Left lung (tissue), 14 donors: ENCODE measurements at places on chromosomes 6 and 20.

GRCh38 chr20:5608104-5608441 lies 142.1 kb upstream of the SHLD1 start:
- no peak for DNase-seq
- H3K36me3 ChIP-seq, result no peaks in the 10 kb centered on the region
- H3K4me1 ChIP-seq, result peaks cover 72% of the 10 kb centered on the region

DNA sequence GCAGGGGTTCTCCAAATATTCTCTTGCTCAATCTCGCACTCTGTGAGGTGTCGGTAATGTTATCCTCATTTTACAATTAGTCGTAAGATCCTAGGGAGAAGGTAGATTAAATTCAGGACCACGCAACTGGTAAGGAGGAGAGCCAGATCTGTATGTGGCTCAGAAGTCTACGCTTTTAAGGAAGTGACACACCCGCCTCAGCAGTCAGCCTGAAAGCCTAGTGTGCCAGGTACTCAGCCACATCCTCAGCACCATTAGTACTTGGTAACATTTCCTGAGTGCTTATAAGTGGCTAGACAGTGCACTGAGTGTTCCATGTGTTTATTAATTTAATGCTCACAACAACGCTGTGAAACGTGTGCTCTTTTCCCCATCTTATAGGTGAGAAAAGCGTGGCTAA lies 63.7 kb downstream of the DHX35 start:
- H3K36me3 ChIP-seq, result peaks cover 70% of the 10 kb centered on the region
- no peak overlapping the region for H3K27ac ChIP-seq
- H3K27me3 ChIP-seq, result no peaks in the 10 kb centered on the region
- no peak for DNase-seq

- H3K27ac ChIP-seq, result no peak overlapping the region
- no peaks in the 10 kb centered on the region for H3K36me3 ChIP-seq
- H3K27me3 ChIP-seq, result no peaks in the 10 kb centered on the region
- no peak overlapping the region for H3K4me3 ChIP-seq
Observed at GRCh38 chr6:16789329-16790038, 28.2 kb upstream of the ATXN1 start.

GRCh38 chr6:151733680-151734320 lies 73.7 kb upstream of the ESR1 start:
- H3K27me3 ChIP-seq, result no peaks in the 10 kb centered on the region
- no peaks in the 10 kb centered on the region for H3K4me1 ChIP-seq
- DNase-seq, result no peak
- no peak overlapping the region for H3K4me3 ChIP-seq
- H3K27ac ChIP-seq, result no peak overlapping the region
- H3K36me3 ChIP-seq, result no peaks in the 10 kb centered on the region

DNA sequence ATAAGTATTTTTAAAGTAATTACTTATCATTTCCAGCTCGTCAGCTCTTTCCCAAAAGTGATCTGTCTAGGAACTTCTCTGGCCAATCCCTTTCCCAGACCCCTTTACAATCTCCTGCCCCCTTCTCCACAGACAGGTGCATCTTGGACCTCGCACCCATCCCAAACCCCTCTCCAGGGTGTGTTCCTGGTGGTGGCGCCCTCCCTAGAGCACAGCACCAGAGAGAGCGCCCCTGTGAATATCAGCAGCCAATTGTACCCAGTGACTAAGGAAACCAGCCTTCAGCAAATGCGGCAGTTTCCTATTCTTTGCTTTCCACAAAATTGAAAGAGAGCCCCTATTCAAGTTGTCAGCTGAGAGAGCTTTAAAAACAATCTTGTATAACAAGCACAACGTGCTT lies 157.7 kb downstream of the RNASET2 start:
- no peak overlapping the region for H3K4me3 ChIP-seq
- H3K36me3 ChIP-seq, result no peaks in the 10 kb centered on the region
- no peak for DNase-seq
- no peaks in the 10 kb centered on the region for H3K4me1 ChIP-seq
- H3K27me3 ChIP-seq, result no peaks in the 10 kb centered on the region

GRCh38 chr20:43265449-43265848 lies 75.7 kb upstream of the PTPRT start:
- H3K4me3 ChIP-seq, result no peak overlapping the region
- no peak for DNase-seq
- H3K4me1 ChIP-seq, result no peaks in the 10 kb centered on the region
- no peaks in the 10 kb centered on the region for H3K36me3 ChIP-seq

DNA sequence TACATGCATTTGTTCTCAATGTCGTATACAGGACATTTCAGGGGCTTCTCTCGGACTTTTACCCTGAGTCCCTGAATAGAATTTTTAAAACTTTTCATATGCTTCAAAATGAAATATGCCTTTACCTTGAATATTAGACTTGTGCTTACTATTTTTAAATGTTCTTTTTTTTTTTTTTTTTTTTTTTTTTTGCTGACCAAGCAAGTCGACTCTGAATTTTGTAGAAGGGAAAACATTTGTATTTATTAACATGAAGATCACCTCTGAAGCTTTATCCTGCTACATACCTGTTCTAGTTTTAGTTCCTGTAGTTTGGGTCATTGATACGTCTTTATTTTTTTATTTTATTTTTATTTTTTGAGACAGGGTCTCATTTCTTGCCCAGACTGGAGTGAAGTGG lies 39.7 kb upstream of the SAYSD1 start:
- H3K4me1 ChIP-seq, result no peaks in the 10 kb centered on the region
- no peak overlapping the region for H3K27ac ChIP-seq
- H3K36me3 ChIP-seq, result no peaks in the 10 kb centered on the region
- no peak for DNase-seq

DNA sequence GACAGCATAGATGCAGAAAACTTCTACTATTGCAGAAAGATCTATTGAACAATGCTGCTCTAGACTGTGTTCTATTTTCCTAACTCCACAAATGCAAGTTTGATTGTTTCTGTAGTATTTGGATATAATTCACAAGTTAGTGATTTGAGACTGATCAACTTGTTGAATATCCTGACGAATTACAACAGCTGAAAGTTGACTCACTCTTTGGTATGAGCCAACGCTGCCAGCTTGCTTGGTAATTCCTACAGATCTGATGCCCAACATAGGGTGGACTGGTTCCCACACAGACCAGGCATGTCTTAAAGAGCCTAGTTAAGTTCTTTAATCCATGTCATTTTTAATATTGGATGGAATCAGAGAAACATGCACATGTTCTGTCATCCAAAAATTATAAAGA lies 231.0 kb upstream of the RAB32 start:
- H3K4me1 ChIP-seq, result no peaks in the 10 kb centered on the region
- no peaks in the 10 kb centered on the region for H3K27me3 ChIP-seq
- no peak for DNase-seq
- no peak overlapping the region for H3K27ac ChIP-seq
- H3K4me3 ChIP-seq, result no peak overlapping the region
- H3K36me3 ChIP-seq, result no peaks in the 10 kb centered on the region

- no peaks in the 10 kb centered on the region for H3K36me3 ChIP-seq
- no peak overlapping the region for H3K27ac ChIP-seq
Observed at GRCh38 chr6:54787825-54788224, 58.7 kb upstream of the FAM83B start.

DNA sequence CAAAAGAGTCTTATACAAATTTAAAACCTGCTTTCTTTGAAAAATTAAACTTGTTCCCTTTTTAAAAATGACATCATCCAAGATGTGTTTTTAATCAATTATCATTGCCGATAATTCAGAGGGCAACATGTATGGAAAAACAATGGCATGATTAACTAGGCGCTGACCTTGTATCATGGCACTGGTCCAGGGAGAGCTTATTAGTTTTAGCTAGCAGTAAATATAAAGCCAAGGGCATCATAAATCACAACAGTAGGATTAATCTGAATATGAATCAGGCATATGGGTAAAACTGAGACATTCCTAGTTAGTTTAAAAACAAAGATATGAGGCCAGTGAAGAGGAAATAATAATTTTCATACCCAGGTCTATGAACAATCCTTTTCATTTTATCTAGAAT lies 374.0 kb downstream of the HDGFL1 start:
- no peaks in the 10 kb centered on the region for H3K4me1 ChIP-seq
- H3K4me3 ChIP-seq, result no peak overlapping the region
- H3K36me3 ChIP-seq, result no peaks in the 10 kb centered on the region
- no peak overlapping the region for H3K27ac ChIP-seq
- H3K27me3 ChIP-seq, result no peaks in the 10 kb centered on the region

- H3K36me3 ChIP-seq, result no peaks in the 10 kb centered on the region
- H3K27ac ChIP-seq, result no peak overlapping the region
- no peak for DNase-seq
Observed at GRCh38 chr6:165983112-165984072, 184.3 kb downstream of the TBXT start.

- H3K27me3 ChIP-seq, result no peaks in the 10 kb centered on the region
- H3K4me3 ChIP-seq, result no peak overlapping the region
- DNase-seq, result no peak
- no peaks in the 10 kb centered on the region for H3K4me1 ChIP-seq
Observed at GRCh38 chr6:76892542-76892941, 570.7 kb downstream of the HTR1B start.

GRCh38 chr6:11428371-11428770 lies 109.2 kb upstream of the TMEM170B start:
- DNase-seq, result no peak
- no peak overlapping the region for H3K4me3 ChIP-seq
- H3K4me1 ChIP-seq, result peaks cover 36% of the 10 kb centered on the region
- no peaks in the 10 kb centered on the region for H3K36me3 ChIP-seq

GRCh38 chr20:36466089-36466488 lies 75.2 kb upstream of the MYL9 start:
- H3K4me3 ChIP-seq, result no peak overlapping the region
- no peaks in the 10 kb centered on the region for H3K36me3 ChIP-seq
- DNase-seq, result no peak
- H3K27me3 ChIP-seq, result no peaks in the 10 kb centered on the region

GRCh38 chr6:78599526-78599925 lies 267.8 kb upstream of the IRAK1BP1 start:
- no peak for DNase-seq
- no peak overlapping the region for H3K4me3 ChIP-seq
- no peaks in the 10 kb centered on the region for H3K4me1 ChIP-seq
- no peaks in the 10 kb centered on the region for H3K36me3 ChIP-seq
- H3K27ac ChIP-seq, result no peak overlapping the region

DNA sequence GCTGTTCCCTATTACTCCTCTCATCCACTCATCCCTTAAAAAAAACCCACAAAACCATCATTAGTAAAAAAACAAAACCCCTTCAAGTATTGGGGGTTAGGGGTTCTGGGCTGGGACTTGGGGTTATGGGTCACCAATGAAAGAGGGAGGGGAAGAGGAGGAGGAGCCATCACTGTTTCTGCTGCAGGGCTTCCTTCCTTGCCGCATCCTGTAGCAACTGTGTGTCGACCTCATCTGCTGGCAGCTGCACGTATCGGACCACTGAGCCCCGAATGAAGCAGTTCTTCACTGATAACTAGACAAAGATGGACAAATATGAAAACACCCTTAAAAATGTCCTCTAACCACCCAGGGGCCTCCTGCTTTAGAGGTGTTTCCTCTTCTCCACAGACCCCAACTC lies 2.0 kb upstream of the VARS1 start:
- no peak overlapping the region for H3K27ac ChIP-seq
- H3K4me1 ChIP-seq, result peaks cover 45% of the 10 kb centered on the region
- DNase-seq, result no peak
- H3K27me3 ChIP-seq, result no peaks in the 10 kb centered on the region
- no peak overlapping the region for H3K4me3 ChIP-seq
- H3K36me3 ChIP-seq, result peaks cover 26% of the 10 kb centered on the region

GRCh38 chr20:55761797-55762196 lies 243.5 kb downstream of the CBLN4 start:
- no peaks in the 10 kb centered on the region for H3K36me3 ChIP-seq
- H3K4me1 ChIP-seq, result no peaks in the 10 kb centered on the region
- no peaks in the 10 kb centered on the region for H3K27me3 ChIP-seq
- H3K4me3 ChIP-seq, result no peak overlapping the region
- DNase-seq, result no peak
- no peak overlapping the region for H3K27ac ChIP-seq

GRCh38 chr6:215335-216034 lies 76.8 kb upstream of the DUSP22 start:
- H3K4me3 ChIP-seq, result no peak overlapping the region
- H3K27me3 ChIP-seq, result peaks cover 19% of the 10 kb centered on the region
- no peak for DNase-seq

DNA sequence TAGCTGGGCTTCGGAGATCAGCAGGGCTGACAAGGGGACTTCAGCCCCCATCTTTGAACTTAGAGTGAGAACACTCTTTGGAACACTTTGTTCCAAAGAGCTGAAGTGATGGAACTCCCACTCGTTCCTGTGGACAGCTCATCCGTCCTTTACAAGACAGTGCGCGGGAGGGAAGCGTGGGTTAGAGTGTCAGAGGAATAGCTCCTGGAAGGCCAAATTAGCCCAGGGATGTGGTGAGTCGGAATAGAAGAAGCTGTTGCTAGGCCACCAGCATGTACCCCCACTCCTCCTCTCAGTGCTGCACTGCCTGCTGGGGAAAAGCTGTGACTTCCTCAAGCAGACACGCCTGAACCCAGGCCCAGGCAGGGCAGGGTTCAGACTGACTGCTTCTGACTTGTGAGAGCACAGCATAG lies 1.7 kb downstream of the SDCBP2 start:
- no peak for DNase-seq
- no peaks in the 10 kb centered on the region for H3K36me3 ChIP-seq
- peaks cover 83% of the 10 kb centered on the region for H3K4me1 ChIP-seq
- H3K27ac ChIP-seq, result peak overlapping the region; percentile 99
- no peak overlapping the region for H3K4me3 ChIP-seq

- no peak overlapping the region for H3K4me3 ChIP-seq
- no peak for DNase-seq
- H3K36me3 ChIP-seq, result no peaks in the 10 kb centered on the region
- no peak overlapping the region for H3K27ac ChIP-seq
Observed at GRCh38 chr20:63765902-63766301, 26.3 kb downstream of the SLC2A4RG start.

GRCh38 chr6:10719296-10719963 lies 3.4 kb upstream of the TMEM14C start:
- no peaks in the 10 kb centered on the region for H3K27me3 ChIP-seq
- peak overlapping the region; percentile 66 for H3K4me3 ChIP-seq
- H3K4me1 ChIP-seq, result peaks cover 39% of the 10 kb centered on the region

DNA sequence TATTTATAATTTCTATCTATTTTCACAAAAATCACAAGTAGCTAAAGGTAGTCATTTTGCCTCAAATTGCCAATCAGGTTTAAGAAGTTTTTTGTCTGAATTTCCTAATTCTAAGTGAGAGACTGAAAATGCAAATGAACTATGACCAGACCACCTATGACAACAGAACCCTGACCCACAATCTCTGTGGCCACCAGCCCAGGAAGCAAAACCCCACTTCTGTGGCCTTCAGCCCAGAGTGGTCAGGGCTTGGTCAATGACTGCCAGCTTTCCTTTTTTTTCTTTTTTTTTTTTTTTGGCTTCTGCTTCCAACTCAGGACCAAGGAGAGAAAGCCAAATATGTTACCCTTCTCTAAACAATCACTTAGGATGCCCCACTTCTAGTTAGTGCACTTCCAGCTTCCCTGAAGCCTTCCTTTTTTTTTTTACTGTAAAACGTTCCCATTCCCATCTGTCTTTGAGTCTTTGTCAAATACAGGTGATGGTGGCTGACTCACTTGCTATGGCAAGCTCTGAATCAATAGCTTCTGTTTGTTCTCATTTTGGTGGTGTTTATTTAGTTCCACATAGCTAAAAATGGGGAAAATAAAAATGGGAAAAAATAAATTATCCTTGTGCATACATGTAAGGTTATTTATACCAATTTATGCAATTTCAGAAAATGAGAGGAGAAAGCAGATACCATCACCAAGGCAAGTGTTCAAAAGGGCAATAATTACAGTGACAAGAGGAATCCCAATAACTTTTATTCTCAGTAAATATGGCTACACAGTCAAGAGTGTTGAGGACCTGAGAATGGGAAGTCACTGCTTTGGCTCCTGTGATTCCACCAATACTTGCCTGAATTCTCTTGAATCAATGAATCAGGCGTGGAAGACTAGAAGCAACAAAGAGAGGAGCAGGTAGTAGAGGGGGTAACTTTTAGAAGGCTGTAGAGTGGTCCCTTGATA lies 170.3 kb upstream of the PDE7B start:
- no peaks in the 10 kb centered on the region for H3K36me3 ChIP-seq
- H3K4me3 ChIP-seq, result no peak overlapping the region
- H3K27ac ChIP-seq, result no peak overlapping the region
- no peaks in the 10 kb centered on the region for H3K27me3 ChIP-seq
- H3K4me1 ChIP-seq, result peaks cover 2% of the 10 kb centered on the region
- DNase-seq, result no peak
